ENCODE measurements at places on chromosomes 5 and 9.

DNA sequence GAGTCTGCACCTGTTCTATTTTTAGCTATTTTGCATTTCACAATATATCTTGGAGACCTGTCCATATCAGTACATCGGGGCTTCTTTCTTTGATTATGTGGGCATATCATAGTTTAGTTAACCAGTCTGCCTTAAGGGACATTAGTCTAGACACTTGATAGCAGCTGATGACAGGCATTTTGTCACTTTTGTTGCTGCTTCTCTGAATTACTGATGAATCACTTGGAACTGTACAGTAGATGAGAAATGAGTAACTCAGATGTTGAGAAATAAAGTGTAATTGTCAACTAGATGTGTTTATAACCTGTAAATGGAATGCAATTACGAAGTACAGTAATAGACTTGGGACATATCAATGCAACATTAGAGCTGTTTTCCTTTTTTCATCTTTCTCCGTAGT, 7.1 kb downstream of the ZFP2 start:
- DNase-seq: no peak

- no peak for DNase-seq
Measured at GRCh38 chr5:59648949-59649921, 244.3 kb downstream of the PDE4D start.

DNA sequence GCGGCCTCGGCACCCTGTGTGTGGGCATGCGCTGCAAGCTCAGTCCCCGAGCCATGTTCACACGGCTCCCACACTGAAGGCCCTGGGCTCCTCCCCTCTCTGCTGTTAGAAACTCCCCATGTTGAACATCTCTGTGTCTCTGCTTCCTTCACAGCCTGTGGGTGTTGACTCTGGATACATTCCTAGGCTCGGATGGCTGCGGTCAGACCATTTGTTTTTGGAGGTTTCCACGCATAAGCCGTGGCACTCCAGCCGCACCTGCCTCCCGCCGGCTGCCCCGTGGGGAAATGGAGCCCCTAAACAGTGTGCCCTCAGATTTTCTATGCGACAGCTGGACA, 31.2 kb upstream of the LRRC14B start:
- DNase-seq: no peak

GRCh38 chr9:76394960-76395252, 680 bp upstream of the RFK start:
- DNase-seq: peak; percentile 48

- DNase-seq: no peak
Measured at GRCh38 chr5:128469912-128470311, 68.1 kb downstream of the FBN2 start.

GRCh38 chr9:105299190-105299854, 54.9 kb downstream of the SLC44A1 start:
- no peak for DNase-seq

GRCh38 chr5:43560128-43560527, 3.3 kb upstream of the PAIP1 start:
- DNase-seq: no peak

DNA sequence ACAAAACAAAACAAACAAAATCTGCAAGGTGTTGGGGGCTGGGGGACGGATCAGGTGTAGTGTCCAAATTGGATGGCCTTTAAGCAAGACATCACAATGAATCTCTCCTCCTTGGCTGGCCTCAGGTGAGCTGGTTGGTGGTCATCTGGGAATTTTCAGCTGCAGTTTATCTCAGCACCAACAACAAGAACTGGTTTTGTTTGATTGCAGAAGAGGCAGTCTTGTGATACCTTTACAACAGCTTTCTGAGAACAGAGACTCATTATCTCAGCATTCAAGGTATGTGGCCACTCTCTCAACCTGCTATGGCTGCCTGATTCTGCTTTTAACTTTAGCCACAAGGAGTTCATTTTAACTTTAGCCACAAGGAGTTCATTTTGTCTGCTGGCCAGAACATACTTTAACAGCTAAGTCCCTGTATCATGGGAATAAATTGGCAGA, 1543.4 kb downstream of the EFNA5 start:
- DNase-seq: no peak

- no peak for DNase-seq
Measured at GRCh38 chr5:95284572-95285408, at the start of gene MCTP1. MCTP1 (minus strand) TSS chr5:95285094.

- DNase-seq: no peak
Measured at GRCh38 chr9:137453643-137454081, 5.5 kb downstream of the NSMF start.

DNA sequence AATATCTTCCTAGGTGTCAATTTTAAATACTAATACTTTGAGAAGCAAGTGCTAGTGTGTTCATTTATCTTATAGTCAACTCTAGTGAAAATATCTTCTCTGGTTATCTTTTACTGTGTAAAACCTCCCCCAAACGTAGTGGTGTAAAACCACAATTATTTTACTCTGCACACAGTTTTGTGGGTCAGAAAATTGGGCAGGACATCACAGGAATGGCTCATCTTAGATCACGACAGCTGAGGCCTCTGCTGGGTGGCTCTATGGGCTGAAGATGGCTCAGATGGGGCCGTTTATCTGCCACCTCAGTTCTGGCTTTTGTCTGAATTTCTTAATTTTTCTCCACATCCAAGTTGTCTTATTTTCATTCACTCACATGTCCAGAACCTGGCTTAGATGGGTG, 457.2 kb upstream of the ACTBL2 start:
- no peak for DNase-seq

DNA sequence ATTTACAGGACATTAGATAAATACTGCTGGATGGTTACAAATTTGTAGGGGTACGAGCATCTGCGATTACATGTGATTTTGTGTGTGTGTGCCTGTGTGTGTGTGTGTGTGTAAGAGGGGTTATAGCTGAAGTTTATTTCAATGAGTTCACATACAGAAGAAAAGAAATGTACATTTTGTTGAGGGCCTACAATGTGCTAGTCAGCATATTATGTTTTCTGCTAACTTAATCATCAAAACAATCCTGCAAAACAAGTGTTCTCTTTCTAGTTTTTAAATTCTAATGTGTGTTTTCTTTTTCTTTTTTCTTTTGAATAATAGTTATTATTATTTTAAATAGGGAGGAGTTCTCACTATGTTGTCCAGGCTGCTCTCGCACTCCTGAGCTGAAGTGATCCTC, 305.7 kb downstream of the ARL15 start:
- no peak for DNase-seq

- no peak for DNase-seq
Measured at GRCh38 chr9:5743109-5743508, 89.8 kb downstream of the ERMP1 start.

DNA sequence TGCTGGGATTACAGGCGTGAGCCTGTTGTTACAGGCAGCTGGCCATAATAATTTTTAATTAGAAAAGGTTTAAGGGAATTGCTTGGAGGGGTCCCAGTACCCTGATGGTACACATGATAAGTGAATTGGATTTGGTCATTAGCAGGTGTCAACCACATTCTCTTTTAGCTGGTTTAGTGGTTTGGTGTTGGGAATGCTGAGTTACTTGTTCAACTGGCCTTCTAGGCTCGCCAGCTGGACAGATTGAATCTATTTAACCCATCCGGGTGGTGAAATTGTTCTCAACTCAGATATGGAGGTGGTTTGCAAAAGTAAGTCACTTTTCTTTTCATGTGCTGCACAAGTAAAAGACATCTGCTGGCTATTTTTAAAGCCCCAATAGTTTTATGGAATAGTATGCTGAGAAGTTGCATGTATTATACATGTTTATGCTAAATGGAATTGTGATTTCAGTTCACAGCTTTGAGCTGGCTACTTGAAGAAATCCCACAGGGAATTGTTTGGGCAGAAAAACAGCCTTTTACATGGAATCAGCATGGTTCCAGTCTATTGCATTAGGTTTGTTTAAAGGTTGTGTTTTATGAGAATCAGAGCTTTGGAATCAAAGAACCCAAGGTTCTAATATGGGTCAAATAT, 149.8 kb upstream of the SLC28A3 start:
- DNase-seq: no peak

DNA sequence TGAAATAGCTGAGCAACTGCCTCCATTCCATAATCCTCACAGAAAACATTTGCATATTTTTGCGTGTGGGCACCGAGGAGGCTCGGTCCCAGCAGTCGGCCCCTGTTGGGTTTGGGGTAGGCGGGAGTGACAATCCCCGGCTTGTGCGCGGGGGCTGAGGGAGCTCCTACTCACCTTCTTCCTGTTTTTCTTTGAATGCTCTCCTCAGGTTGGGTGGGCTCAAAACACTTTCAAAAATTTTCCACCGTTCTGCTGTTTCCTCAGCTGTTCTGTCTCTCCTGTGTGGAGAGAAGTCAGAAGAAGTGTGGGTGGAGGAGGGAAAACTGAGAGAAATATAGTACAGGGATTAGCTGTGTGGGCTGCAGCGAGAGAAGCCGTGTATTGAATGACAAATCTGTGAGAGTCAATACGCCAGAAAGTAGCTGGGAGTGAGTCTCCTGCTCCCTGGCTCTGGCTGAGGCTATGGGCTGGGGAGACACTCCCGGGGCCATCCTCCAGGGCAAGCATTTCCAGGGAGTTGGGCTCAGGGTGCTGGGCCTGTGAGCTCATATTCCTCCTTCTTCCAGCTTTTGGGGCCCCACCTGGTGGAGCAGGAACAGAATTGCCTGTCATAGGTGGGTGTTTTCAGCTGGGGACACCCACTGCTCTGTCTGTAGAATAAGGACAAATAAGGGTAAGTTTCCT, 84.7 kb downstream of the CMYA5 start:
- no peak for DNase-seq

DNA sequence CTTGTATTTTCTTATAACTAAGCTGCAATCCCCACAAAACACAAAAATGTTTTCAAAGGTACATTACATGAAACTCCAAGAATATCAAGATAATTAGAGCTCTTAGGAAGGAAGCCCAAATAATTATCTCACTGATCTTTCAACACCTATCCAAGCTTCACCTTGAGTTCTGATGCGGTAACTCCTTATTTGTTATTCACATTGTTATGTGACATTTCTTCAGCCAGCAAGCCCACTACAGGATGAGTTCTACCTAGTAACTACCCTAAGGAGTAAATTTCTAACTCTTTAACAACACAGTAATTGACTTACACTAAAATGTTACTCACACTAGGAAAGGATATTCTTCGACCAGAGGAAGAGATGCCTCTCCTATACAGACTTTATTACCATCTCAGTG, 9.9 kb downstream of the NR6A1 start:
- DNase-seq: no peak

DNA sequence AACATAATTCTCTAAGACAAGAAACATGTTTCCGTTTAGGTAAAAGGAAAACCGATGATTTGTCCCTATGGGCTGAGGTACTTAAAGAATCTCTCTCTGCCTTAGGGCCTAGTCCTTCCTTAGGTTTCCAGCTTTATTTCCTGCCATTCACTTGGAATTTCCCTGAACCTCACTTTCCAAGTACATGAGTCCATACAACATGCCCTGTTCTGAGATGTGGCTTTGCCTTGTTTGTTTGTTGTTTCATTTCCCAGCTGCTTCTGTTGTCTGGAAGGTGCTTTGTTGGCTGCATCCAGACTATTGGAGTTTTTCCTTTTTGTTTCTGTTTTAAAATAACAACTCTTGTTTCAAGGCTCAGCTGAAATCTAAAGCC, 95.2 kb downstream of the ALDH1A1 start:
- no peak for DNase-seq

GRCh38 chr5:14258840-14259239, 115.7 kb downstream of the TRIO start:
- DNase-seq: no peak

GRCh38 chr9:101738566-101739183, at the start of gene GRIN3A:
GRIN3A (minus strand) TSS chr9:101738647; CDS start chr9:101737979, 668 bp downstream.
- no peak for DNase-seq

DNA sequence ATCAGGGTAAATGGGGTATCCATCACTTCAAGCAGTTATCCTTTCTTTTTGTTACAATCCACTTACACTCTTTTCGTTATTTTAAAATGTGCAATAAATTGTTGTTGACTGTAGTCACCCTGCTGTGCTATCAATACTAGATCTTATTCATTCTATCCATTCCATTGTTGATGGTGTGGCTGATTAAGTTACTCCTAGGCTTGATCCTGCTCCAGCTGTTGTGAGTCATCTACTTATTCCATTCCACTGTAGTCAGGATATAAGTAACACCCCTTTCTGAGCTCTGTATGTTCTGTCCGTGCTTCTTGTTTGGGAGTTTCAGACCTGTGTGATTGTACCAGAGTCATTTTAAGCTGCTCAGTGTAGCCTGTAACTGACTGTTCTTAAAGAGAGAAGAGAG, 122.5 kb upstream of the RUSC2 start:
- no peak for DNase-seq

- DNase-seq: no peak
Measured at GRCh38 chr5:179194941-179195381, 134.8 kb downstream of the ZNF354C start.

DNA sequence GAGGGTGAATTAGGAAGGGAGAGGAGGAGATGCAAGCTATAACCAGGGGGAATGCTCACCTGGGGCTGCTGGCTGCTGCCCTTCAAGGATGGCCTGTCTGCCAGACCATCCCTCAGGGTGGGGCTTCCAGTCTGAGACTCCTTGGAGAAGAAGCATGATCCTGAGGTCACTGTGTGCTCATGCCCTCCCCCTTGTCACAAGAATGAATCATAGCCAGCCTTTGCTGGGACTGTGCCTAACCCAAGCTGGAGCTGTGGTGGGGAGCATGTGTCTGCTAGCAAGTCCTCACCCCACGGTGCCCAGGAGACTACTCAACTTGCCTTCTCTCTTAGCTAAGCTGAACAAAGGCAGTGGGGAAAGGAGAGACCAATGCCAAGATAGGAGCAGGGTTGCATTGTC, 463.6 kb downstream of the SPOCK1 start:
- no peak for DNase-seq

- no peak for DNase-seq
Measured at GRCh38 chr5:72129725-72130124, 22.4 kb downstream of the MAP1B start.

GRCh38 chr5:178699681-178700253, 30.7 kb downstream of the ZNF354A start:
- no peak for DNase-seq

DNA sequence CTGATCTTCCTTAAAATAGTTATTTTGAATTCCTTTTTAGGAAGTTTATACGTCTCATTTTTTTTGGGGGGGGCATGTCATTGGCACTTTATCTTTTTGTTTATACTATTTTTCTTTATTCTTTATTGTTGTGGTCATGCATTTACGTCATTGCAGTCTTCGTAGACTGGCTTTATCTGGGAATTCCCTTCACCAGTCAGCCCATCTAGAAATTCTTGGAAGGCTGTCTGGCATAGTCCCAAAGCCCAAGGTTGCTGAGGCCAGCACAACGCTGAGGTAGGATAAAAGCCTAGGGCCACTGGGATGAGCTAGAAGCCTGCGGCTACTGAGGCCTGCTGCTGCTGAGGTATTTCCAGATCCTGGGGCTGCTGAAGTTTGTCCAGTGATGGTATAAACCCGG, 121.5 kb downstream of the ISOC1 start:
- no peak for DNase-seq
